ENCODE measurements at places on chromosomes 11 and 22. TPM values are rescaled to one million over a fixed set of nuclear protein-coding genes. Genes with fewer than 3 reads are reported as not detected.

The HIC2 gene
- 6.3 TPM for total RNA-seq

The TRPC6 gene
- total RNA-seq, result 21.4 TPM

The CARD16 gene
- total RNA-seq, result 79.3 TPM

DNA sequence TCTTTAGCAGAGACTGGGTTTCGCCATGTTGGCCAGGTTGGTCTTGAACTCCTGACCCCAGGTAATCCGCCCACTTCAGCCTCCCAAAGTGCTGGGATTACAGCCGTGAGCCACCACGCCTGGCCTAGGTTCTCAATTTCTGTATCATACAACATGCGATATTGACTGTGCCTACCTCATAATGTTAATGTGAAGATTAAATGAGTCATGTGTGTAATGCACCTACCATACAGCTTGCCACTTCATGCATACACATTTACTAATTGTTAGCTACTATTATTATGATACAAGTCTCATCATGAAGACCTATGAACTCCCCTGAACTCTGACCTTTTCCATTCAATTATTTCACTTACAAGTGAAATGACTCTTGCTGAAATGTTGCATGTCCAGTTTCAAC, 25.7 kb downstream of the AGBL2 start:
- H3K27ac ChIP-seq, result no peak overlapping the region
- no peak for DNase-seq
- H3K36me3 ChIP-seq, result no peaks in the 10 kb centered on the region
- H3K27me3 ChIP-seq, result no peaks in the 10 kb centered on the region
- H3K4me3 ChIP-seq, result no peak overlapping the region
- no peaks in the 10 kb centered on the region for H3K4me1 ChIP-seq

DNA sequence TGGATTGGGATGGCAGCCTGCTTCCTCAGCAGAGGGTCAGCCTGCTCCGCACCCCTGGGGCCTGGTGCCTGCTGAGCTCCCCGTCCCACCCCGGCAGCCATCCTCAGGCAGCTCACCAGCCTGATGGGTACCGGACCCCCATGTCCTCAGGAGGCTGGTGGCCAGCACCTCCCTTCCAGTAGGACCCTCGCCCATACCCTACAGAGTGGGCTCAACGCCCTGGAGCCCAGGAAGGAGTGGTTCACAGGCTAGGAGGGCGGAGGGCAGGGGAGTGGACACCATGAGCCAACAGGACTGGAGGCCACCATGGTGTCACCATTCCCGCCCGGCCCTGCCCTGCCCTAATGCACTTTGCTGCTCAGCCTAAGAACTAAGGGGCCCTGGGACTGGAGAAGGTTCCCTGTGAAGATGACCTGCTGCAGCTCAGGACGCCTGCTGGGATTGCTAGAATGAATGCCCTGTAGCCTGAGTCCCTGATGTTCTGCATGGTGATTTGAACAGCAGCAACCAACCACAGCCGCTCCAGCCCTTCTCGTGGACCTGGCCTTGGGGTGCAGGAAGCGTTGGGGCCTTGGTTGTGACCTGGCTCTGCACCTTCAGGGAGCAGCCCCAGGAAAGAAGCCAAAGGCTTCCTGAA, 1080.8 kb downstream of the BRD1 start:
- H3K4me3 ChIP-seq, result no peak overlapping the region
- no peaks in the 10 kb centered on the region for H3K27me3 ChIP-seq
- no peaks in the 10 kb centered on the region for H3K36me3 ChIP-seq
- DNase-seq, result peak; percentile 62

- peaks cover 11% of the 10 kb centered on the region for H3K4me1 ChIP-seq
- no peak overlapping the region for H3K4me3 ChIP-seq
- H3K27me3 ChIP-seq, result no peaks in the 10 kb centered on the region
- DNase-seq, result no peak
- no peak overlapping the region for H3K27ac ChIP-seq
These were observed 72.5 kb upstream of the MYO18B start for GRCh38 chr22:25669253-25670069.

- H3K4me1 ChIP-seq, result peaks cover 24% of the 10 kb centered on the region
- DNase-seq, result no peak
- no peak overlapping the region for H3K27ac ChIP-seq
- H3K4me3 ChIP-seq, result no peak overlapping the region
These were observed 132.0 kb upstream of the NAV2 start for GRCh38 chr11:19580646-19581045.

All from upper lobe of left lung (tissue), 6 donors.